ENCODE measurements at places on chromosomes 4 and X.

DNA sequence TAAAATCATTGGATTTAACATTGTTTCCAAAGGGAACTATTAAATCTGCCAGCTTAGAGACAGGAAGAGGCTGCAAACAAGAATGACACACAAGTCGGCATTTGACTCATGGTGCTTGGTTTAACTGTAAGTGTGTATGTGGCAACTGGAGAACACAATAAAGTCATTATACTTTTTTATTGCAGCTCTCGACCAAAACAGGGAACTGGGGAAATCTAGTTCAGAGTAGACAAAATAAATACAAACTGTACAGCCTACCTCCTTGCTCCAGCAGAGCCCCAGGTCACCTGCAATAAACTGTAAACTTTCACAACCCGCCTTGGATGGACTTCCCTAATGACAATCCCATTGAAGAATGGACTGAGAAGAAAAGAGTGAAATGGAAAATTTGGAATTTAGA, 24.0 kb downstream of the NPY5R start:
- no peak for DNase-seq

- peak; percentile 81 for DNase-seq
Observed at GRCh38 chrX:119729408-119730201, 28.8 kb upstream of the SOWAHD start.

- DNase-seq: peak; percentile 8
Observed at GRCh38 chr4:106355193-106355592, 13.4 kb downstream of the GIMD1 start.

- no peak for DNase-seq
Observed at GRCh38 chr4:114606245-114606644, 7.6 kb downstream of the UGT8 start.

DNA sequence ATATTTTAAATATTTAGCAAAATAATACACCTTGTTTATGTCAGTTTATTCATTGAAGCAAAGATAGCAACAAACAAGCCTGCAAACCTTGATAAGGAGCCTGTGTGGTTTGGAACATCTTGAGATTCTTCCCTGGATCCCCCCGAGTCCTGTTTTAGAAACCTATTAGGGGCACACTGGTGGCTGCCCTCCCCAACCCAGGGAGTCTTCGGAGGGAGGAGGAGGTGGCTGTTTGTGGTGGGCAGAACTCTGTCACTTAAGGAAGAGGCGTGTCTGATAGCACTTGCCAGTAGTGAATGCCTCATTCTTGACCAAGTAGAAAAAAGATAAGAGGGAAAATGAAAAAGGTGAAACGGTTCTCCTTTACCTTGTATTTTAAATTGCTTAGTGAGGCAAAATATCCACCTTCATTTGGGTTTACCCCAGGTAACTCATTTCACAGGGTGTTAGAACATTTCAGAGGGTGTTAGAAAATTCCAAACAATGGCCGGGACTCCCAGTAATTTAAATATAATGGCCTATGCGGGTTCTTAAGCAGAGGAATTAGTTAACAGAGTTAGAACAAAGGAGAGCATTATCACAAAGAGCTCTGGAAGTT, 10.4 kb downstream of the KIT start:
- no peak for DNase-seq

- no peak for DNase-seq
Observed at GRCh38 chrX:23610495-23610894, 56.8 kb upstream of the PRDX4 start.

DNA sequence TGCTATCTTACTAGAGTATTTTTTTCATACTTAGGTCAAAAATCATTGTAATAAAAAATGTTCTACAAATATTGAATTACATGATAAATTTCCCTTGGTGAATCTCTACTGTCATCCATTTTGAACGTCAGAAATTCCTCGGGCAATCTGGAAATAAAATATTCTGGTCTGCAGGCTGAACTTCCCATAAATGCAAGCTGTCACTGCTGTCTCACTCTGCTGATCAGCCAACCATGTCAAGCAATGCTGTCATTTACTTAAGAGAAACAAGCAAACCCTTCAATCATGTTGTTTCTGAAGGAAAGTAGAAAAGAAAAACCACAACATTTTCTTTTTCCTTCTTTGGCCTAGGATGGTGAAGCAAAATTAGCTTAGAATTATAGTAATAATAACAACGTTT, 514.2 kb upstream of the GALNT7 start:
- DNase-seq: no peak

- no peak for DNase-seq
Observed at GRCh38 chr4:156036496-156036895, 82.8 kb upstream of the CTSO start.

- DNase-seq: no peak
Observed at GRCh38 chrX:31323658-31324057, 251.8 kb upstream of the FTHL17 start.

DNA sequence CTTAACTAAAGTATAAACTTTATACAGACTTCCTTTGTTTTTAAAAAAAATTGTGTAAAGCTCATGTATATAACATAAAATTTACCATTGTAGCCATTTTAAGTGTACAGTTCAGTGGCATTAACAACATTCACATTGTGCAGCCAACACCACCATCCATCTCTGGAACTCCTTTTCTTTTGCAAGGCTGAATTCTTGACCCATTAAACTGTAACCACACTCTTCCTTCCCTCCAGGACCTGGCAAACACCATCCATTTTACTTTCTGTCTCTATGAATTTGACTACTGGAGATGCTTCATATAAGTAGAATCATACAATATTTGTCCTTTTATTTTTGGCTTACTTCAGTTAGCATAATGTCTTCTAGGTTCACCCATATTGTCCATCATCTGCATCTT, 104.7 kb downstream of the RASL11B start:
- DNase-seq: no peak

- peak; percentile 36 for DNase-seq
Observed at GRCh38 chr4:70603856-70604255, 11.8 kb downstream of the AMBN start.

- DNase-seq: no peak
Observed at GRCh38 chr4:57668621-57669020, 558.4 kb upstream of the IGFBP7 start.

GRCh38 chr4:42152507-42153504, at the start of gene BEND4:
Gene BEND4, minus strand, starts transcription at chr4:42152655. Its CDS starts 512 bp downstream, at chr4:42152143.
- no peak for DNase-seq

GRCh38 chrX:123077631-123078030, 106.4 kb upstream of the GRIA3 start:
- DNase-seq: no peak

- DNase-seq: peak; percentile 72
Observed at GRCh38 chr4:119647558-119647957, 19.0 kb upstream of the PDE5A start.

GRCh38 chr4:153326513-153326912, 18.0 kb upstream of the MND1 start:
- DNase-seq: no peak

DNA sequence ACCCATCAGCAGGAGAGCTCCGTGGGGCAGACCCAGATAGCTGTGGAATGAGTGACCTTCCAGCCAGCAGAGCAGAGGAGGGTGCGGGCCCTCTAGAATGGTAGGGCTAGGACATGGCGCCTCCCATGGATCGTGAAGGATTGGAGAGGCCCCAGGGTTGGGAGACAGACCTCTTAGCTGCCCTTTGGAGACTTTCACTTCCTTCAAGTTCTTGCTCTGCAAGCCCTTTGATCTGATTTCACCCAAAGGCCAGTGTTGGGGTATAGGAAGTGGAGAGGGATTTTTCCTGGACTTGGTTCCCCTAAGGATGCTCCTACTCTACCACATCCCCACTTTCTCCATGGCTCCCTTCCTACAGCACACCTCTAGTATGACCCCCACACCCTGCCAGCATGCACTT, 3.0 kb downstream of the SASH3 start:
- no peak for DNase-seq

DNA sequence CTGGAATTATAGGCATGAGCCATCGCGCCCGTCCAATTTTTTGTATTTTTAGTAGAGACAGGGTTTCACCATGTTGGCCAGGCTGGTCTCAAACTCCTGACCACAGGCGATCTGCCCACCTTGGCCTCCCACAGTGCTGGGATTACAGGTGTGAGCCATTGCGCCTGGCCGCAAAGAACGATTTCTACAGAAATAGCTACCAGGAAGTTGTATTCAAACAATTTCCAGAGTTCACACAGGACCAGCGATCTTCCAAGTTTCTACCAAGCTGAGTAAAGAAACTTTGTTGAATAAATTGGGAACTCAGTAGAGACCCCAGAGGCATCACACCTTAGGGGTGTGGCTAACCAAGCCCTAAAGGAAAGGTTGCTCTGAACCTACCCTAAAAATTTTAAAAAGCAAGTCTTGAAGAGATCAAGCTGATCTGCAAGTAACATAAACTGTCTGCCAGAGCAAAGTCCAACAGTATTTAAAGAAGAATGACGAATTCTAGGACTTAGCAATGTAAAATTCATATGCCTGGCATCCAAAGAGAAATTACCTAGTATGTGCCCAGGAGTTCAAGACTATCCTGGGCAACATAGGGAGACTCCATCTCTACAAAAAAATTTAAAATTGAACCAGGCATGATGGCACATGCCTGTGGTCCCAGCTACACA, 48.4 kb upstream of the USP9X start:
- no peak for DNase-seq

DNA sequence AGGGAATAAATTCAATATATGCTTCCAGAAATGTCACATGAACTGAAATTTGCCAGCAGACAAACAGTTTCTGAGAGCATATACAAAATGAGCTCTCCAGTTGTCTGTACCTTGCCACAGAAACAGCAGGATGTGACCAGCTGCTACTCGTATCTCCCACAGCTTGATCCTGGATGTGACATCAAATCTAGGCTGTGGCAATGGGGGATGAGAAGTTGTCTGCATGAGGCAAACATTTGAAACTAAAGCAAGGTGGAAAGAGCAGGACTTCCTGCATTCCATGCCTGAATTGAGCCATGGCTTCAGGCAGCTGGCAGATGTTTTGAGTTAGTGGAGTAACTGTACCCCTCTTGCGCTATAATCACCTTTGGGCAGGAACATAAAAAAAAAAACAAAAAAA, 1724.0 kb downstream of the RPA4 start:
- DNase-seq: no peak

DNA sequence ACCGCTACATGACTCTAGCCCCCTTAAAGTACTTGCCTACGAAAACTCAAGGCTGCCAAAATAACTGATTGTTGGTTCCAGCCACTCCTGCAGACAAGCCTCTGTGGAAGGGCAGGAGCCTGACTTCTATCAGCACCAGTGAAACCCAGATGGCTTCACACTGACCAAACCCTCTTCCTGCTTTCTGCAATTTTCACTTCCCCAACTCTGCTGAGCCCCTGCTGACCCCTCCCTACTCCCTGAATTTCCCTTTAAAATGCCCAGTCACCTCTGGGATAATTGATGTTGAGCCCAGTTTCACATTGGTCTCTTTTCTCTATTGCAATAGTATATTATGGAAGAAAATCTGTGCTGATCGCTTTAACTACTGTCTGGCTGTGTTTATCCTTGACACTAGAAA, 61.6 kb upstream of the STS start:
- DNase-seq: no peak

GRCh38 chr4:83644677-83645659, 109.1 kb downstream of the GPAT3 start:
- peak; percentile 85 for DNase-seq

- DNase-seq: no peak
Observed at GRCh38 chr4:83625821-83626220, 89.9 kb downstream of the GPAT3 start.

- peak; percentile 93 for DNase-seq
Observed at GRCh38 chr4:40992472-40993295, 221.7 kb downstream of the APBB2 start.

DNA sequence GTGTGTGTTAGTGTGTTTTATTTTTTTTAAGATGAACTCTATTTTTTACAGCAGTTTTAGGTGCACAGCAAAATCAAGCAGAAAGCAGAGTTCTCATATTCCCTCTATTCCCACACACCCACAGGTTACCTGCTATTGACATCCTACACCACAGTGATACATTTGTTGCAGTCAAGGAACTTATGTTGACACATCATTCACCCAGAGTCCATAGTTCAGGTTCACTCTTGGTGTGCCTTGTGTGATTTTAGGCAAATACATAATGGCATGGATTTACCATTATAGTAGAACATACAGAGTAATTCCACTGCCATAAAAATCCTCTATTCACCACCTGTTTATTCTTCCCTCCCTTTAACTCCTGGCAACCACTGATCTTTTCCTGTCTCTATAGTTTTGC, 28.7 kb downstream of the DIAPH2 start:
- DNase-seq: no peak

- no peak for DNase-seq
Observed at GRCh38 chr4:88880501-88881226, 176.3 kb downstream of the FAM13A start.

GRCh38 chrX:12582649-12583048, 208.6 kb upstream of the PRPS2 start:
- DNase-seq: no peak

DNA sequence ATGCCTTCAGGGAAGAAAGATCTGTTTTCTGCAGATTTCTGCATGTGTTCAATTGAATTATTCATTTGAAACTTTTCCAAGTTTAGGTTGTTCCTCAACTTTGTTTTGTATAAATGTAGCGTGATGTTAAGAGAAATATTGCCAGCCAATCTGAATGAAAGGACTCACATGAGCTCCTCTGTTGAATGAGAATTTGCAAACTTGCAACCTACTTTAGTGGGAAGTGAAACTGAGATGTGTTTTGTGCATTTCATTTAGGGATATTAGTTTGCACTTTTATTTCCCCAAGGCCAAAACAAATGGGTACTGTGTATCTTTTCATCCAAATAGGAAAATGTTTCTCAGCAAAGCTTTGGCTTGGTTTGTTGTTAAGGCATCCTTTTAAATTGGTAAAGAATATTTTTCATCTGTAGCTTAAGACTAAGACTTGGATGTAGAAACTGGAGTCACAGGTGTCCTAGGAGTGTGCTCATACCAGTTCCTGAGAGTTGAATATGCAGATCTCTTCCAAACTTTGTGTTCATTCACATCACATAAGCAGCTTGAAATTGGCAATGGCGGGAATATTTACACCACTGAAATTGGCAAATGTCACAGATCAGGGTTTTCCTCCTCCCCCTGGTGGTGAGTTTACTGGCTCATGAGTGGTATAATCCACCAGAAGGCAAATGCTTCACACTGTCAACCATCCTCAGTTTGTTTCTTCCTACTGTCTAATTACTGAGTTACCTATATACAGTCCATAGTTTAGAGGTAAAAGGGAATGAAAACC, 193.6 kb upstream of the BANK1 start:
- no peak for DNase-seq

- DNase-seq: peak; percentile 31
Observed at GRCh38 chr4:47462799-47463234, 685 bp downstream of the COMMD8 start.

DNA sequence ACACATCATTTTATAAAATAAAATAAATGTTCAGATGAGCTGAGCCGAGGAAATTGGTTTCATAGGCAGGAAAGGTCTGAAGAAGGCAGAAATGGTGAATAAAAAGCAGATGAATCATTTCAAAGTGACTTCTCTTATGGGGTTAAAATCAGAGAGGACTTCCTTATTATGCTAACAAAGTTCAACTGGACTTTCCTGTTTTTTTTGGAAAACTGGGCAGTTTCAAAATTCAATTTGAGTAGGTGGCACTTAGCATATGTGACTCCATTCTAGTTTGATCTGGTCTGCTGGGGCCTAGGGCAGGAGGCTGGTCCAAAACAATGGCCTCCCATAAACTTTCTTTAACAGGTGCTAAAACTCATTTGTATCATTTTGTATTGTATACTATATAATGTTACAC, 1794.9 kb upstream of the TENM3 start:
- DNase-seq: no peak

GRCh38 chr4:8848507-8849265, 23.0 kb downstream of the HMX1 start:
- no peak for DNase-seq

Measured in choroid plexus epithelial cell (primary cell).